ENCODE measurements at places on chromosomes 11 and 22. TPM values are rescaled to one million over a fixed set of nuclear protein-coding genes. Genes with fewer than 3 reads are reported as not detected.
A peak's percentile ranks its signal among the peaks of the same experiment; 100 is the strongest.

GRCh38 chr22:44395118-44396005 is 82.6 kb upstream of the SHISAL1 start:
- H3K36me3 ChIP-seq: no peaks in the 10 kb centered on the region
- peaks cover 12% of the 10 kb centered on the region for H3K27me3 ChIP-seq
- no peak overlapping the region for H3K27ac ChIP-seq
- H3K4me3 ChIP-seq: no peak overlapping the region

DNA sequence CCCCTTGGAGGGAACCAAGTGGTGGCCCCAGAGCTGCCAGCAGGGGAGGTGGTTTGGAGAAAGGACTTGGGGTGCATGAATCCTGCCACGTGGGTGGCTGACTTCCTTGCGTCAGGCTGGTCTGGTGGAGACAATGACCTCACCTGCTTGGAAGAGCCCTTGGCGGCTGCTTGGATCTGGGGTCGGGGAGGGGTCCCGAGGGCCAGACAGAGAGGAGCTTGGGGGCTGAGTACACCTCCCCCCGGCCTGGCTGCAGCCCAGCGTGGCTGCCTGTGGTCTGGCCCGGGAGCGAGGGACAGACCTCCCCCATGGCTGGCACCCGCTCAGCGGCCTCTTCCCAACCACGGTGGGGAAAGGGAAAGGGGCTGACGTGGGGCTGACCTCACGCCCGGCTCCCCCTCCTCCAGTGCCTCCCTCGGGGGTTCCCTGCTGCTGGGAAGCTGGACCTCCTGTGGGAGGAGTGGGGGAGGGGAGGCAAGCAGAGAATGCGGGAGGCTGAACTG is 13.8 kb downstream of the LIF start:
- no peaks in the 10 kb centered on the region for H3K27me3 ChIP-seq
- peaks cover 27% of the 10 kb centered on the region for H3K4me1 ChIP-seq
- DNase-seq: no peak
- H3K27ac ChIP-seq: no peak overlapping the region
- no peak overlapping the region for H3K4me3 ChIP-seq
- no peaks in the 10 kb centered on the region for H3K36me3 ChIP-seq

DNA sequence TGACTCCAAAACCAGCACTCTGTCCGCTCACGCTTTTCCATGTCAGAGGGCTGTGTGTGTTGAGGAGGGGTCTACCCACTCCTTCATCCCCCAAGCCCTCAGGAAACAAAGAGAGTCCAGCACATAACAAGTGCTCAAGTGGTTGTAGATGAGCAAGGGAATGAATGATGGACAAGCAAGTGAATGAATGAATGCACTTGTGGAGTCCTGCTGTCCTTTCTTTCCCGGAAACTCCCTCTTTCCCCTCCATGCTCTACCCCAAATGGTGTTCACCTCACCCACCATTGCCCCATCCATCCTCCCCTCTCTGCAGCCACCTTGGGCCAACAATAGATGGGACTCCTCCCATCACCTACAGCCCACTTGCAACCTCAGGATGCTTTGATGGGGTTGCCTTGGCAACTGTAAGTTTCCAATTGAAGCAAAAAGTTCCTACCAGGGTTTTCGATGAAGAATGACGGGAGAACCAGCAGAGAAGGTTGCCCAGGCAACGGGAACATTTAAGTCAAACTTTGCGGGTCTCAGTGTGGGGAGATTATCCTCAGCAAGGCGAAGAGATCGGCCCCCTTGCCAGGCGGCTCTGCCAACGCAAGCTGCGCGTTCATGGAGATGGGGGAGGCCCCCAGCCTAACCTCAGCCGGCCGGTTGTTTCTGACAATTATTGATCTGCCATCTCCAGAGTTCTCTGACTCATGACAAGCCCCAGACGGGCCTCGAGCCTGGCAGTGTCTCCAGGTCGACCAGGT is 51.1 kb downstream of the MCM5 start:
- no peak overlapping the region for H3K27ac ChIP-seq
- H3K4me3 ChIP-seq: no peak overlapping the region
- peaks cover 10% of the 10 kb centered on the region for H3K4me1 ChIP-seq
- peaks cover 18% of the 10 kb centered on the region for H3K27me3 ChIP-seq
- DNase-seq: no peak
- no peaks in the 10 kb centered on the region for H3K36me3 ChIP-seq

- H3K36me3 ChIP-seq: peaks cover 51% of the 10 kb centered on the region
- no peaks in the 10 kb centered on the region for H3K27me3 ChIP-seq
- H3K27ac ChIP-seq: peak overlapping the region; percentile 77
- DNase-seq: peak; percentile 79
- peaks cover 19% of the 10 kb centered on the region for H3K4me1 ChIP-seq
- H3K4me3 ChIP-seq: no peak overlapping the region
Observed at GRCh38 chr11:111982019-111982464, 43.2 kb upstream of the DLAT start.

- H3K4me3 ChIP-seq: no peak overlapping the region
- no peak for DNase-seq
- H3K4me1 ChIP-seq: no peaks in the 10 kb centered on the region
- no peak overlapping the region for H3K27ac ChIP-seq
- no peaks in the 10 kb centered on the region for H3K36me3 ChIP-seq
Observed at GRCh38 chr22:49655168-49655812, 172.4 kb downstream of the BRD1 start.

DNA sequence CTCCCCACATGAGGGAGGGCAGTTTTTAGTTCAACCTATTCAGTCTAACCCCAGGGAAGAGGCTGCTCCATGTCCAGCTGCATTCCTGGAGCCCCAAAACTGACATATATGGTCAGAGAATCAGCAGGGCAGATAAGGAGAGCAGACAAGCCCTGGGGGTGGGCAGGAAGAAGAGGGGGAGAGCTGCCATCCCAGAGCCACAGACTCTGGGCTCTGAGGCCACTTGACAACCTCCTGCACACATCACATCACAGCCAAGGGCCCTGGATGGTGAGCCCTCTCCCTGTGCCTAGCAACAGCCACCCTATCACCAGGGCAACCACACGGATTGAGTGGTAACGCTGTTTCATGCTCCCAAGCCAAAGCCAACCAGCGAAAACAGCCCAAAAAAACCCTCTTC is 3.1 kb downstream of the ARHGAP1 start:
- DNase-seq: no peak
- peak overlapping the region; percentile 13 for H3K27ac ChIP-seq
- peaks cover 54% of the 10 kb centered on the region for H3K36me3 ChIP-seq
- no peaks in the 10 kb centered on the region for H3K27me3 ChIP-seq
- H3K4me3 ChIP-seq: no peak overlapping the region

GRCh38 chr22:20553947-20554741 is 46.7 kb downstream of the MED15 start:
- H3K27ac ChIP-seq: no peak overlapping the region
- H3K4me1 ChIP-seq: peaks cover 10% of the 10 kb centered on the region
- DNase-seq: no peak
- no peak overlapping the region for H3K4me3 ChIP-seq

GRCh38 chr22:39089928-39090327 is 7.1 kb upstream of the APOBEC3H start:
- H3K27ac ChIP-seq: no peak overlapping the region
- H3K4me3 ChIP-seq: no peak overlapping the region
- H3K4me1 ChIP-seq: peaks cover 13% of the 10 kb centered on the region
- DNase-seq: peak; percentile 62

Gene SEC14L3
- total RNA-seq: not detected

Gene RIMBP3C
- 0.14 TPM for total RNA-seq
